ENCODE measurements at places on chromosomes 13 and 19. TPM values are rescaled to one million over a fixed set of nuclear protein-coding genes. Genes with fewer than 3 reads are reported as not detected.
A peak's percentile ranks its signal among the peaks of the same experiment; 100 is the strongest.

- no peaks in the 10 kb centered on the region for H3K27me3 ChIP-seq
- H3K4me1 ChIP-seq: peaks cover 16% of the 10 kb centered on the region
- peak; percentile 40 for DNase-seq
- H3K27ac ChIP-seq: no peak overlapping the region
- H3K36me3 ChIP-seq: peaks cover 11% of the 10 kb centered on the region
Measured at GRCh38 chr13:114019367-114019766, 45.5 kb upstream of the C13orf46 start.

- no peak for DNase-seq
- peaks cover 40% of the 10 kb centered on the region for H3K27me3 ChIP-seq
- no peak overlapping the region for H3K4me3 ChIP-seq
- H3K27ac ChIP-seq: no peak overlapping the region
Measured at GRCh38 chr13:109821103-109821502, 34.7 kb upstream of the IRS2 start.

DNA sequence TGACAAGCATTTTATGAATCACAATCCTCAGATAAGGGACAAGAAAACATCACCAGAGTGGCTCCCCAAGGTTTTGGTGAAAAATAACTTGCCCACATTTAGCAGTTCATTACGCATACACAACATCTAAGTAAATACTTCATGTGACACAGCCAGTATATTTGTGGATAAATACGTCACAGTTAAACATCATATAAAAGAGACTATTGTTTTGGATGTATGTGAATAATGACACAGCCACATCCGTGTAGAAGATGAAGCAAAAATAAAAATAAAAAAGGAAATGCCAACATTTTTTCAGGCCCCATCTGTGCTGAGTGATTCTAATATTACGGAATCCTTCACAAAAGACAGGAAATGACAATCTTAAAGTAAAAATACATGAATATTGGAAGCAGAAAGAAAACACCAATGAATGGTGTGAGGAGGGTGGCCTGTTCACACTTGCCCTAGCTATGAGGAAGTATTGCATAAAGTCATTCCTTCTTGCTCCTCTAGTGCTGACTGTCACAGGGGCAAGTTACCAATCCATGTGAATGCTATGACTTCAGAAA lies 457.1 kb downstream of the KLF12 start:
- DNase-seq: no peak
- peaks cover 3% of the 10 kb centered on the region for H3K36me3 ChIP-seq
- H3K27ac ChIP-seq: no peak overlapping the region
- no peak overlapping the region for H3K4me3 ChIP-seq
- no peaks in the 10 kb centered on the region for H3K27me3 ChIP-seq
- H3K4me1 ChIP-seq: no peaks in the 10 kb centered on the region

ZNF560 gene
- total RNA-seq: 0.96 TPM

- H3K27me3 ChIP-seq: no peaks in the 10 kb centered on the region
- H3K4me1 ChIP-seq: no peaks in the 10 kb centered on the region
- no peak for DNase-seq
- no peaks in the 10 kb centered on the region for H3K36me3 ChIP-seq
- H3K27ac ChIP-seq: no peak overlapping the region
Measured at GRCh38 chr13:73691891-73692290, 442.3 kb downstream of the KLF12 start.

DNA sequence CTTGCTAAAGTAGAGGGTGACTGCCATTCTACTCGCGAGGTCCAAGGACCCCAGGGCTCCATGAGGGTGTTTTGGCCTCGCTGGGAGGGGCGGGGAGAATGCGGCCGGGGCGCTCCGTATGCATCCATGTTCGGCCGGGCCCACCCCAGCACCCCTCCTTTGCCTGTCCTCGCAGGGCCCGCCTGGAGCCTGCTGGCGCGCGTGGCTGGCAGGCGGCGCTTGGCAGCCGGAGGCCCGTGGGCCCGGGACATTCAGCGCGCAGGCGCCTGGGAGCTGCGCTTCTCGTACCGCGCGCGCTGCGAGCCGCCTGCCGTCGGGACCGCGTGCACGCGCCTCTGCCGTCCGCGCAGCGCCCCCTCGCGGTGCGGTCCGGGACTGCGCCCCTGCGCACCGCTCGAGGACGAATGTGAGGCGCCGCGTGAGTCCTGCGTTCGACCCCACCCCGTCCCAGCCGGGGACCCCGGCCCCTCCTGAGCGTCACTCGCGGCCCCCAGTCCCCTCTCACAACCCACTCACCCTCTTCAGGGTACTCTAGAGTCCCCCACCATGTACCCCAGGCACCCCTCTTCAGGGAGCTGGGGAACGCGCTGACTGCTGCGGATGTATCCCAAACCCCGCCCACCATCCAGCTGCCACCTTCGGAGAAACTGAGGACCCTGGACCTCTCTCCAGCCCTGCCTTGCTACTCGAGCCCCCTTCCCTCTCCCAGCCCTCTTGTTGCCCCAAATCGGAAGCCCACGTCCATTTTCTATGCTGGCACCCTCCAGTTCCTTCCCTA lies 4.1 kb downstream of the DLL3 start:
- H3K36me3 ChIP-seq: no peaks in the 10 kb centered on the region
- H3K27ac ChIP-seq: no peak overlapping the region
- peaks cover 81% of the 10 kb centered on the region for H3K27me3 ChIP-seq
- no peak overlapping the region for H3K4me3 ChIP-seq
- peaks cover 38% of the 10 kb centered on the region for H3K4me1 ChIP-seq

OR10H2 gene
- total RNA-seq: not detected

SMIM24 gene
- total RNA-seq: 0.62 TPM

All from activated T-cell treated with anti-CD3 and anti-CD28 coated beads, Interleukin-2, amount 50 U/mL, for 72 hours (primary cell).